NCI-H510A (cell line): ENCODE measurements at places on chromosomes 11 and 22.

- DNase-seq: no peak
These were observed 30.3 kb upstream of the MMP13 start for GRCh38 chr11:102985850-102986249.

DNA sequence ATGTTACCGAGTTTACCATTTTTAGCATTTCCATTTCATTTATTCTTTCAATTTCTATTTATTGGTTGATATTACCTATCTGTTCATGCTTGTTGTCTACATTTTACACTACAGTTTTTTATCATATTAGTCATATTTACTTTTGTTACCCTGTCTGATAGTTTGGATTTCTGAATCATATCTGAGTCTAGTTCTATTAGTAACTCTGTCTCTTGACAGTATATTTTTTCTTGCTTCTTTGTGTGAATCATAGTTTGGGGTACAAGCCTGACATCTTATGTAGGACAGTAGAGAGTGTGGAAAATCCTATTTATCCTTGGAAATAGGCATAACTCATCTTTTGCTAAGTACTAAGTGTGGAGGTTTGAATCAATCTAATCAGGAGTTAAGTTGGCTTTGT, 263.9 kb upstream of the SESN3 start:
- no peak for DNase-seq

GRCh38 chr11:27976262-27976661, 131.7 kb downstream of the KIF18A start:
- no peak for DNase-seq

- DNase-seq: no peak
These were observed 65.8 kb downstream of the SLC22A12 start for GRCh38 chr11:64656862-64657261.

DNA sequence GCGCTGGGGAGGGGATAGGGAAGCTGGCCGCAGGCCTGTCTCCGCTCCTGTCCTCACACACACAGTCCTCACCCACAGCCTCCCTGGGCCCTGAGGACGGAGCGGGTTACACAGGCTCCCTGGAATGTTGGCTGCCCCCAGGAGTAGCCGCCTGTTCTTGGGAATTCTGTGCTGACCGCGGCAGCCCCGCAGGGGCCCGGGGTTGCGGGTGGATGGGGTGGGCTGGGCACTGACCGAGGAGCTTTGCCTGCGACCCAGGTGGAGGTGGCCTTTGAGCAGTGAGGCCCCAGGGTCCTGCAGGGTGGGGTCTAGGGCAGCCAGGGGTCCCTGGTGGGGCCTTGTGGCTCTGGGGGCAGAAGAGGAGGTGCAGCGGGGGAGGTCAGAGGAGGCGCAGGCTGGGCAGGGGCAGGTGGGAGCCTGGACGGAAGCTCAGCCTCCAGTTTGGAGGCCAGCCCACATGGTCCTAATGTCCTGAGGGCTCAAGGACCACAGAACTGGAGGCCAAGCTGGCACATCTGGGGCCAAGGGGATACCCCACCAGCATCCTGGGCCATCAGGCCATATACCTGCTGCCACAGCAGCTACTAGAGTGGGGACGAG, 6.6 kb upstream of the MRGPRG start:
- DNase-seq: no peak

GRCh38 chr11:72102631-72102945, 509 bp downstream of the LAMTOR1 start:
- DNase-seq: no peak

DNA sequence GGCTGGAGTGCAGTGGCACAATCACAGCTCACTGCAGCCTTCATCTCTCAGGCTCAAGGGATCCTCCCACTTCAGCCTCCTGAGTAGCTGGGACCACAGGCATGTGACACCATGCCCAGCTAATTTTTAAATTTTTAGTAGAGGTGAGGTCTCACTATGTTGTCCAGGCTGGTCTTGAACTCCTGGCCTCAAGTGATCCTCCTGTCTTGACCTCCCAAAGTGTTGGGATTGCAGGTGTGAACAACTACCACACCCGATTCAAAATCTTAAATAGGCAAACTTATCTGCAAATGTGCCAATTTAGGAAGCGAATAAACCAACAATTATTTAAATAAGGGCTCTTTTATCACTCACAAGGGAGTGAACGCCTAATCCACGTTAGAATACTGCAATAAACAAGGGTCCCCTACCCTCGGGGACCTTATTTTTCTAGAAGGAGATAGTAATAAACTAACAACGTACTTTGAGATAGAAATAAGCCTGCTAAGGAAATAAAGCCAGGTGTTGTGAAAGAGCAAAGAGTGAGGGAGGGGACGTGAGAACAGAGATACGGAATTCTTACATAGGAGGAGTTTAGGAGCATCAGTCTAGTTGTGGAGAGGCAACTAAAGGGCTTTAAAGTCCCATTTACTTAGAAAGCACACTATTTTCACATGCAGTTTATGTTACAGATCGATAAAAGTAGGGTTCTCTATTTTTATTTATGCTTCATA, 3.0 kb upstream of the WEE1 start:
- no peak for DNase-seq

- DNase-seq: no peak
These were observed 432.2 kb downstream of the RAB38 start for GRCh38 chr11:87743007-87743406.

DNA sequence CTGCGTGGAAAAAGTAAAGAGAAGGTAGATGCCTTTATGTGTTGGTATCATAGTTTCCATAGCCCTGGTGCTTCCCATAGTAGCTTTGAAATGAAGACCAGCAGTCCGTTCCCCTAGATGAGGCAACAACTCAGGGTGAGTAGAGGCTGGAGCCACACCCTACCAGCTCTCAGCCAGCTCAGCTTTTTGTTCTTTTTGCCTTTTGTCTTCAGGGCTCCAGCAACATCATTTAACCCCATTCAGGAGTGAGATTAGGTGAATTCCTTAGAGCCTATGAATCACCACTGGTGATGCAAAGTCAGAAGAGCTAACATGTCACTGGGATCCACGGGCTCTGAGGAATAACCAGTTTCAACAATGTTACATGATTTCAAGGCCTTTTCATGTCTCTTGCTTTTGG, 14.0 kb upstream of the SESN3 start:
- no peak for DNase-seq

DNA sequence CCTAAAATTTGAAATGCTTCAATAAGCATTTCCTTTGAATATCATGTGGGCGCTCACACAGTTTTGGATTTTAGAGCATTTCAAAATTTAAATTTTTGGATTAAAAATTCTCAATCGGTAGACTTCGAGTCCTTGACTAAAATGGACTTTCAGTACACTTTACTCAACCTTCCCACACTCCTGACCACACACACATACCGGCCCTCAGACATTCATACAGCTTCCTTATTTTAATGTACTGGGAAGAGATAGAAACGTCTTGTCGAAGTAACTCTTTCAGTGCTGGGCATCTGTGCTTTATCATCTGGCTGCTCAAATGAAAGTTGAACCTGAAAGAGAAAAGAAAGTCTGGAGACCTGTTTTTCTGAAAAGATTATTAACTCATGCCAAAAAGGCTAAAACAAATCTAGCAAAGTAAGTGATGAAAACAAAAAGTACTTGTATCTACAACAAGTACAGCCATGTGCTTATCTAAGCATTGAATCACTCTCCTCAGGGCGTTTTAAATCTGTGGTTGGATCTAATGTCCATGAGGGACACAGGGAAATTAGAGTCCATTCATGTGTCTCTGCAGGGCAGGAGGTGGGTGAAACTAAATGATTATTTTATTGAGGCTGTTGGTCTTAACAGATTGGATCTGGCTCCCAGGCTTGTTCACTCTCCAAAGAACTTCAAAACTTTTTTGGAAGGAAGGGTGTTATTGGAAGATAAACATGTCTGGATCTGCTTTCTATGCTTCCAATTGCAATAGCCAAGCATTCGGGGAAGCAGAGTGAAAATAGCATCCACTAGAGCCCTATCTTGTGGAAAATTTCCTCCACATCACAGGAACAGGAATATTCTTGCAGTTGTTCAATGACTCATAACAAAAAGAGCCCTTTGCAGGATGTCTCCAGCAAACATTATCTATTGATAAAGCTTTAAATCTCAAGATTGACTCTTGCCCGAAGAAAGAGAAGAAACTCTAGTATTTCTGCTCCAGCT, 47.0 kb downstream of the CARD18 start:
- no peak for DNase-seq

DNA sequence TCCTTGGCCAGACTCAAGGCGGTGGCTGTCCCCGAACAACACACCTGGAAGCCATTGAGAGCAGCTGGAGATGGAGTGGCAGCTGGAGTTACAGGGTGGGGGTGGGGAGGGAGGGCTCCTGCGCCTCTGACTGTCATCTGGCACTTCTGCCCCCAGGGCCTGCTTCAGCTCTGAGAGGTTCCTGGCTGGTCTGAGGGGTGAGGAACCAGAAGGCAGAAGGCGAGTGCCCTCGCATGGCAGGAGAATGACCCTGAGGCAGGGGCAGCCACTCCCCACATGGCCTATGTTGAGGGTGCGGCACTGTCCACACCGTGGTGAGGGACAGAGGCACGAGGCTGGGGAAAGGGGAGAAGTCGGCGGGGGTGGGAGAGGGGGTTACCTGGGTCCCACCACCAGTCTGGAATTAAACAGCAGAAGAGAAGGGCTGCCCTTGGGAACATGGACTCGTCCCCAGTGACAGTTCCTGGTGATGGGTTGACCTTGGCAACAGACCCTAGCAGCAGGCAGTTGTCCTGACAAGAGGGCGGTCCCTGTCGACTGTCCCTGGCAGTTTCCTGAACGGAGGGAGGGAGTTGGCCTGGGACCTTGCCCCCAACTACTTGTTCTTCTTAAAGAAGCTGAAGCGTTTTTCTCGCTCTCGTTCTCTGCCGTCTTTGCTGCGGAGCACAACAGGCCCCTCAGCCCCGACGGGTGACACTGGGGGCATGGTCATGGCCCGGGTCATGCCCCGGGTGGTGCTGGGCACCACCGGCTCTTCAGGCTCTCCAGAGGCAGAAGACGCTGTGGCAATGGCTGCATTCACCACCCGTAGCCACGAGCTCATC, 7.8 kb upstream of the RBM4B start:
- peak; percentile 49 for DNase-seq

DNA sequence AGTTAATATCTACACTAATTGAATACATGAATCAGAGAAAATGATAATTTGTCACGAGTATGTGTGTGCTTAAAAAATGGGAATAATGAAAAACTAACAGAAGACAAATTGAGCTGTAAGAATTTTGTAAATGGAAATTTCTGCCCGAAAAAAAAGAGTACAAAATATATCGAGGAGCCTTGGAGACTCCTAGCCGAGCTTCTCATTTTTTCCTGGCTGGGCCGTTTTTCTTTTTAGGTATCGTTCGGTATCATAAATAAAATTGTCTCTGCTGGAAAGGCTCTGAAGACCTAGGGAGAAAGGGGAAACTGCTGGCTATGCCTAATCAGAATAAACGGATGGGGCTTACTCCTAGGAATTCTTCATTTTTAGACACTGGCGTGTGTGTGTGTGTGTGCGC, 227.2 kb upstream of the RAG2 start:
- no peak for DNase-seq

DNA sequence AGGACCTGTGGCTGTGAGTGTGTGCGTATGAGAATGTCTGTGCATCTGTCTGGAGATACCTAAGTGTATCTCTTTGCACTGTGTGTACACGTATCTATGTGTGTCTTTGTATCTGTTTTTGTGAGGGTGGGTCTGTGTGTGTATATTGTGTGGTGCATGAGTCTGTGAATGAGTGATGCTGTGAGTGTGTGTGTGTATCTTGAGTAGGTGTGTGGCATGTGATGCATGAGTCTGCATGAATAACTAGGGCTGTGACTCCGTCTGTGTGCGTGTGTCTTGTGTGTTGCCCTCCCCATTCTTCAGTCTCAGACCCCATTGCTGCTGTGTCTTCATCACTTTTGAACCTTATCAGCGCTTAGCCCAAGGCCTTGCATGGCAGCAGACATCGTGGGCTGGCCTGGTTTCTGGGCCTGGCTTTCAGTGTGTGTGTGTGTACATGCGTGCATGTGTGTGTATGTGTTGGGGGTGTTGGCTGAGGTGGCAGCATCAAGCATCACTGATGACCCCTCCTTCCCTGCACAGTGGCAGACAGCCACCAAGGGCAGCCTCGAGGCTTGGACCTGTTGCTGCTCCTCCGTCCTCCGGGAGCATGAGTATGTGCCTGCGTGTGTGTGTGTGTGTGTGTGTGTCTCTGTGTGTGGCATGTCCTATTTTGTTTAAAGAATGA, 1.4 kb downstream of the SGSM1 start:
- no peak for DNase-seq

- DNase-seq: no peak
These were observed 106.8 kb upstream of the LUZP2 start for GRCh38 chr11:24390016-24390415.

GRCh38 chr11:118106789-118107335, 20.1 kb upstream of the SMIM35 start:
- no peak for DNase-seq

- no peak for DNase-seq
These were observed 43.1 kb downstream of the TYR start for GRCh38 chr11:89220684-89221339.

- no peak for DNase-seq
These were observed 8.0 kb downstream of the NAGA start for GRCh38 chr22:42062506-42063170.

GRCh38 chr11:118136801-118137200, 15.8 kb downstream of the SCN4B start:
- DNase-seq: no peak

DNA sequence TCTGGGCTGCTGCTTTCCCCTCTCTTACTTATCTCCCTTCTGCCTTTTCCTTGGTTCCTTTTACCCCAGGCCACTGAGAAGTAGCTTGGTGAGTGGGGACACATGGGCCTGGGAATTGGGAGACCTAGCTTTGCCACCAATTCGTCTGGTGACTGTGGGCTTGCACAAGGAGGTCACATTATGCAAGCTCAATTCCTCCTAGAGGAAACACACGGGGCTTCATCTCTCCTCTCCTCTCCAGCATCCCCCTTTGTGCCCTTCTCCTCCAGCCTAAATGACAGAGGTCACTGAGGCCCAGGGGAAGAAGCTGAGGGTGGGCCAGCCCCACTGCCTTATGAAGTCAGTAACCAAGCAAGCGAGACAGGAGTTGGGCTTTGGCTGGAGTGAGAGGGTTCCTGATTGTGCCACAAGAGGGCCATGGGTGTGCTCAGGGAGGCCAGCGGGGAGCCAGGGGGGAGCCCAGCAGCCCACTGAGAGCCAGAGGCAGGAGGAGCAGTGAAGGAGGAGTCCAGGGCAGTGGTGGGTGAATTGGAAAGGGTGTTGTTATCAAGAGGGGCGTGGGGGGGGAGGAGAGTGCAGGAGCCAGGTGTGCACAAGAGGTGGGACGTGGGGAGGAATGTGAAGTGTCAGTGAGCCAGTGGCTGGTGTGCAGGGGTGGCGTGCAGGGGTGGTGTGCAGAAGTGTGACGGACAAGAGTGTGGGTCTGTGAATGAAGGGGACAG, 2.0 kb downstream of the CLCF1 start:
- DNase-seq: no peak

- no peak for DNase-seq
These were observed 7.9 kb upstream of the OR56B4 start for GRCh38 chr11:6099577-6099976.
